GDM1 (cell line): ENCODE measurements at places on chromosomes 1 and 21.

DNA sequence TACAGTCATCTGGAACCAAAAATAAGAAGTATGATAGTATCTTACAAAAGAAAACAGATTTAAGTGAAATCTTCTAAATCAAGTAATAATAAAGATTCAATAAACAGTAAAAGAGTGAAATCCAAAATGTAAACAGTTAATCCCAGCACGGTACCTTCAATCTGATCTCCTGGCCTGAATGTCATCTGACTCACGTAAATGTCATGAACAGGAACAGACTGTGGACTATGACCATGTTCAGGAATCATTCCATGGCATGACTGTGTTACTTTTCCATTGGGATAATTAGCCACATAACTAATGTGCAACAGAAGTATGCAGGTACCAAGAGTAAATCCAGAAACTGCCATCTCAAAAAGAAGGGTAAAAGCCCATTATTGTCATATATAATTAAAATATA is 18.0 kb downstream of the FRRS1 start:
- no peak for DNase-seq

GRCh38 chr1:17597651-17598050 is 58.2 kb downstream of the ARHGEF10L start:
- DNase-seq, result no peak

- no peak for DNase-seq
Observed at GRCh38 chr1:160432371-160432786, 32.0 kb downstream of the VANGL2 start.

DNA sequence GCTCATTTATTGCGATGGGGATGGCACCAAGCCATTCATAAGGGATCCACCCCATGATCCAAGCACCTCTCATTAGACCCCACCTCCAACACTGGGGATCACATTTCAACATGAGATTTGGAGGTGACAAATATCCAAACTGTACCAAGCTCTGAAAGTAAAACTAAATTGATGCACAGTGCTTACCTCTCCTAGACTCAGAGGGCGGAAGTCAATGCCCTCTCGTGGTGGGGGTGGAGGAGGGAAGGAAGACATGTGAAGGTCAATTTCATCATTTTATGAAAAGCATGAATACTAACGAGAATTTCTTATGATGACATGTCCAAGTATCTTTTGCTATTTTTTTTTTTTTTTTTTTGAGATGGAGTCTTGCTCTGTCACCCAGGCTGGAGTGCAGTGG is 120.0 kb downstream of the PGBD5 start:
- no peak for DNase-seq

- no peak for DNase-seq
Observed at GRCh38 chr1:90135286-90135685, 140.4 kb downstream of the ZNF326 start.

DNA sequence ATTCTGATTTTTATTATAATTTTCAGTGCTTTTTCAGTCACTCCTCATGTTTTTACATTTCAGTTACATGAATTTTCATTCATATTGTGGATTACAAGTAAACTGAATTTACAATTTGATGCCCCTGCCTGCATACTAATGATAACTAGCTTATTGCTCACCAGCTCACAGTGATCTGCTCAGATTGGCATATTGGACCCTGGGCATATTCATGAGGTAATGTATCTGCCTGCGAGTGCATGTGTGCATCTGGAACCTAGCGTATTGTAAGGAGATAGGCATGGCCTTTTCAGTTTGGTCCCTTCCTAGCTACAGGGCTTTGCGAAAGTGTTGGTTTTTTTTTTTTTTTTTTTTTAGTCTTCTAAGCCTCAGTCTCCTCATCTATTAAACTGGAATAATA is 213.7 kb downstream of the SDCCAG8 start:
- no peak for DNase-seq

DNA sequence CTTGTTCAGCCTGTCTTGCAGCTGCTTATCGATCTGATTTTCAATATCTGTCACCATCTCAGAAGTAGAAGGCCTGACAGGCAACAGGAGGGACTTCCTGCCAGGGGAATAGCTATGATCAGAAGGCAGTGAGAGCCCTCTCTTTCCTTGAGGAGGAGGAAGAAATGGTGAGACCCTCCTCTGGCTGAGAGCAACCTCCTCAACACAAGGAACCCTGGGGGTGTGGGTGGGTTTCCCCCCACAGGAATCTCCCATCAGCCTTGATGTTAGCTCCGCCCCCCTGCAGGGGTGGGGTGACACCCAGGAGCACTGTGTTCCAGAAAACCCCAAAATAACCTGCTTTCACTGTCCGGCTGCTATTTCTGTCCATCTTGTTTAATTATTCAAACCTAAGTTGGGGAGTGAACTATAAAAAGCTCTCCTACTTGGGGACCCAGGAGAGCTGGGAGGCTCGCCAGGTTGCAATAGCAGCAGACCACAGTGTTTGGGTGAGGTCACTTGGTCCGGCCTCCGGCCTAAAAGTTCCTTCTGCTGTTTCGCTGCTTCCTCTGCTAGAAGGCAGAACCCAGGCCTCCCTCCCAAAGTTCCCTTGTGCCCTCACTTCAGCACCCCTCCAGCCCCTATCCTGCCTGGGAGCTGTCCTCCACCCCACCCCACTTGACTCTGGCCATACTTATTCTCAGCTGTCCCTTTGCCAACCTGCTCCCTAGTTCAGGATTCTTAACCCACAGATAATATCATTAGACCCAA is 7.8 kb upstream of the MEF2D start:
- DNase-seq, result no peak

GRCh38 chr1:11982010-11982392 is 1.8 kb downstream of the MFN2 start:
- DNase-seq, result no peak

DNA sequence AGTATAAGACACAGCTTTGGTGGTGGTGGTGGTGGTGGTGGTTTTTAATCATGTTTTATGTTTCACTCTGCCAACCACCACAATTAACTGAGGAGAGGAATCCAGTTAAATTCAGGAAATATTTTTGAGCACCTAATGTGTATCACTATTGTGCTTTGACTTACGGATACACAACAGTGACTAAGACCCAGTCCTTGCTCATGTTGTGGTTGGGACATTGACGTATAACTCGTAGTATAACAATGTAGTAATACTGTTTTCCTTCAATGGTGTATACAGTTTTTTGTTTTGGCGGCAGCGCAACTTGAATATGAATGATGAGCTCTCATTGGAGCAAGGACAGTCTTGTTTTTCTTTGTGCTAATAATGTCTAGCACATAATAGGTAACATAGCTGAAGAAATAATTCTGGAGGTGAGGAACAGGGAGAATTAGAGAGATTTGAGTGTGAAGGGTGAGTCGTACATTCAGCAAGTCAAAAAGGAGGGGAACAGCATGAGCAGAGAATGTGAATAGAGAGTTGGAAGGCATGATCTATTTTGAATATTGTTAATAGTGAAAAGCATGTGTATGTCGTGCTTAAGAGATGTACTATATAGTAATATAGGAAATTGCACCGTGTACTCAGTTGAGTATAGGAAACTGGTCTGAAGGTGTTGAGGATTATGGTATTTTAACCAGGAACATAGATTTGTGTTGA is 5.5 kb downstream of the CACYBP start:
- DNase-seq, result no peak

GRCh38 chr1:241916196-241916595 is 41.4 kb upstream of the BECN2 start:
- DNase-seq, result no peak

GRCh38 chr1:54754045-54754444 is 10.3 kb downstream of the PARS2 start:
- DNase-seq, result no peak

GRCh38 chr1:167542109-167543032 is 11.2 kb downstream of the CREG1 start:
- no peak for DNase-seq

GRCh38 chr1:203742436-203742835 is 22.5 kb upstream of the LAX1 start:
- DNase-seq, result no peak

GRCh38 chr1:206111271-206111927 is 5.8 kb downstream of the AVPR1B start:
- DNase-seq, result no peak

DNA sequence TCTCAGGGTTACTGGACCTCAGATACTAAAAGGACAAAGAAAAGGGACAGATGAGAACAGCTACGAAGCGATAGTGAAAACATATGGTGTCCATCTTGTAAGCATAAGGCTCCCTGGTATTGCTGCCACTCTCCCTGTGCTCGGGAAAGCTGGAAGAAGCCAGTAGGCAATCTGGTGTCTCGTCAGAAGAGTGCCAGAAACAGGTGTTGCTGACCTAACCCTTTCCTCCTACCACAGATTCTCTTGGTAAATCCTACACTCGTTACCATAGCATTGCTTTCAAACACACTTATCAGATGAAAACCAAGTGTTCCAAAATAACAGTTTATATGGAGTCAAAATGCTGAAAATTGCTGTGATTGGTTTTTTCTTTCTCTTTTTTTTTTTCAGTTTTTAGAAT is 146.3 kb downstream of the NRIP1 start:
- DNase-seq, result no peak

DNA sequence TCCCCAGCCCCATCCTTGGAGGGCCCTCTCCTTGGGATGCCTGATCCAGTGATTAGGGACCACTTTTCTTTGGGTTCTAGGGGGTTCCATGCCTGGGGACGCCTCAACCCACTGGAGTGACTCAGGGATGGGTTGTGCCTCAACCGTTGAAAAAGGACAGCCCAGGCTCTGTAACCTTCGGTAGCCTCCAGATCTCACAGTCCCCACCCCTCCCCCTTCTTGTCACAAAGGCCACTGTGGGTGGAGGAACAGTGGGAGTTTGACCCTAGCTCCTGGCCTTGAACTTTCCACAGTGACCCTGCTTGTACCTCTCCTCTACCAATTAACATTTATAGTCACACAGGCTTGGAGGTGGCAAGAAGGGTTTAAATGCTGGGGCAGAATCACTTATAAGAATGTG is 2.6 kb upstream of the RORC start:
- DNase-seq, result no peak

DNA sequence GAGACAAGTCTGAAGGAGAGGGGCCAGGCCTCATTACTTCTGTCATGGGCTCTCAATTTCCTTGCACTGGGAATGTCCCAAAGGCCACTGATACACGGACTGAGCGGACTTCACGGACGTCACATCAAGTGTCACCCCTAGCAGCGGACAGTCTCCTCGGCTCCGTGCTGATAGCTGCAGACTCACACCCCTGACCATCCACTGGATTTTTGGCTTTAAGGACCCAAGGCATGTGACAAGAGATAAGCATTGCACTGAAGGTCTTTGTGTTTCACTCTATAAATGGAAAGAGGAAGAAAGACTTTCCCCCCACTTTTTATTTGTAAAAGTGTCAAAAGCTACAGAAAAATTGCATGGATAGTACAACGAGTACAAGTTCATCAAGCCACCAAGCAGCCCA is 200.4 kb upstream of the FGGY start:
- DNase-seq, result no peak
